ENCODE measurements at places on chromosomes 12 and 14.

DNA sequence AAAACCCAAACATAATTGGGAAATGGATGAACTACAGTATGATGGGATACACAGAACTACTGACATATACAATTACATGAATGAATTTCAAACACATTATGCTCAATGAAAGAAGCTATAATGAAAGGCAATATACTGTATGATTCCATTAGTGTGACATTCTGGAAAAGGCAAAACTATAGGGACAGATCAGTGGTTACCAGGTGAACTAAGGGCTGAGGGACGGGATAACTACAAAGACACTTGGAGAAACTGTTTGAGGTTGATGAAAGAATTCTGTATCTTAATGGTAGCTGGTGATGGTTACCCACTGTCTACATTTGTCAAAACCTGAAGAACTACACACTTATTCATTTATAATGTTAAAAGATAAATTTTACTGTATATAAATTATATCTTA is 7.7 kb downstream of the ZFC3H1 start:
- DNase-seq: no peak

GRCh38 chr12:38385486-38385885 is 68.9 kb downstream of the ALG10B start:
- no peak for DNase-seq

- no peak for DNase-seq
Observed at GRCh38 chr12:26680727-26681455, 152.1 kb downstream of the ITPR2 start.

- no peak for DNase-seq
Observed at GRCh38 chr14:105091054-105091516, 25.9 kb upstream of the GPR132 start.

DNA sequence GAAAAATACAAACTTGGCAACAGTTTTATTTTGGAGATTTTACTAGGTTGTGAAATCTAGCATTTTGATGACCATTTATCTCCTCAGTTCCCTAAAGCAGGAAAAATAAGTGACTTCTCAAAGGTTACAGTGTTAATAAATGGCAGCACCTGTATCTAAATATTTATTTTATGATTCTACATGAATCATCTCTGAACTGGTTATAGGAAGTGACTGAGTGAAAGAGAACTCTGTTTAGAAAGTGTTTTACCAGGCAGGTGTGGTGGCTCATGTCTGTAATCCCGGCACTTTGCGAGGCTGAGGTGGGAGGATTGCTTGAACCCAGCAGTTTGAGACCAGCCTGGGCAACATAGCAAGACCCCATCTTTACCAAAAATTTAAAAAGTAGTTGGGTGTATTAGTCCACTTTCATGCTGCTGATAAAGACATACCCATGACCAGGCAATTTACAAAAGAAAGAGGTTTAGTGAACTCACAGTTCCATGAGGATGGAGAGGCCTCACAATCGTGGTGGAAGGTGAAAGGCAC is 26.3 kb downstream of the MIPOL1 start:
- no peak for DNase-seq

- DNase-seq: peak; percentile 11
Observed at GRCh38 chr14:95683793-95684192, 2.4 kb upstream of the TCL1B start.

DNA sequence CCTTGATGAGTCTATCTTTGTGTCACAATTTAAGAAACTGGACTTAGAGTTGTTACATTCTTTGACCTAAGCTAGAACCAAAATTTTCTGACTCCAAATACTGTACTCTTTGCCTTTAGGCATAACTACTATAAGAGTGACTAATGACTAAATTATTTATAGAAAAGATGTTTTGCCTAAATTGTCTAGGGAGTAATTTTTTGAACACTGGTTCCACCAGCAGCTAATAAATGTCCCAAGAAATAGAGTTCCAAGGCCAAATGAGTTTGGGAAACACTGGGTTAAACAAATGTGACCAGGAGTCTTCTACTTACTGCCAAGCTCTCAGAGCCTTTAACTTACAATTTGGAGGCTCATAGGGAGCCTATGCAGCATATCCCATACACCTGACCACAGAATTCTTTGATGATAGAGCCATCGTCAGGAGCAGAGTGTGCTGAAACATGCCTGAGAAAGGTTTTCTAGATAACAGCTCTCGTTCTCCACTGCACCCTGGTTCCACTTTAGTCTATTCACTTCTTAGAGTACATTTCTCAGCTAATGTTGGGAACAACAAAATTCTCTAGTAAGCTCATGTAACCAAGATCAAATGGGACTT is 215.9 kb upstream of the HMGA2 start:
- DNase-seq: no peak

All from stimulated activated naive CD4-positive, alpha-beta T cell treated with Interleukin-2 at 50 U/mL for 16 hours (primary cell).